ENCODE measurements at places on chromosomes 6 and 20.

GRCh38 chr20:24210356-24210755 lies 221.8 kb upstream of the GGTLC1 start:
- DNase-seq = no peak

GRCh38 chr6:13065581-13065980 lies 262.8 kb downstream of the TBC1D7 start:
- no peak for DNase-seq

DNA sequence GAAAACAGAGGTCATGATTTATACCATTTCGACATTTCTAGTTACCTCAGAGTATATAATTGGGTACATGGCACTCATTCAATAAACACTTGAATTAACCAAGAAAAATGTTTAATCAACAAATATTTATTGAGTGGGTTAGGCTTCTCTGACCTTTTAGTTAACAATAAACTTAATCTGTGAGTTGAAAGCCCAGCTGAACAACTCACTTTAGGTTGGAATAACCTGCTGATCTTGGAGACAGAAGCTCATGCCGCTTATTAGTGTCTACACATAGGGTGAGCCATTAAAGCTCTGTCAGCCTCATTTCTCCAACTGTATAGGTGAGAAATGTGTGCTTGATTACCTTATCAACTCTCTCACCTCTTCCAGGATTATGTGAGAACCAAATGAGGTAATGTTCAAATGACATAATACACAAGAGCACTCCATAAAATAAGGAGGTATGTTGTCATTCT lies 98.2 kb upstream of the DTNBP1 start:
- DNase-seq = no peak

GRCh38 chr6:132020138-132020581 lies 69.0 kb upstream of the CCN2 start:
- no peak for DNase-seq

GRCh38 chr6:134878136-134878535 lies 71.8 kb downstream of the ALDH8A1 start:
- no peak for DNase-seq

DNA sequence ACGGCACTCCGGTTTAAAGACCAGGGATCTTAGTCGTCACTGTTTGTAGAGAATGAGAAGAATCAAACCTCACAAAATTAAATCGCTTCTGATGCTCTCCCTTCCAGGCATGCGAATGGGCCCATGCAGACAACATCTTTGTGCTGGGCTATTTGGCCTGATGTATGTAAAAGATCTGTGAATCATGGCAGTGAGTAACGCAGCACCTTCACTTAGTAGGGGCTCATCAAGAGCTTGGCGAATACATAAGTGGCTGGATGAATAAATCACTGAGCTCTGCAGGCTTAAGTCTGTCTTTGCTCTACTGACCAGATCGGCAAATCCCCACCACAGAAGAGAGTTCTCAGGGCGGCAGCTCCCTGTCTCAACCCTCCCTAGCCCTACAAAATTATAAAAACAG lies 44.8 kb upstream of the AFDN start:
- DNase-seq = no peak

GRCh38 chr6:168265394-168265793 lies 54.2 kb downstream of the DACT2 start:
- no peak for DNase-seq

GRCh38 chr6:89443658-89444057 lies 10.7 kb downstream of the ANKRD6 start:
- DNase-seq = no peak

- no peak for DNase-seq
Observed at GRCh38 chr6:144177726-144178125, 27.4 kb downstream of the STX11 start.

DNA sequence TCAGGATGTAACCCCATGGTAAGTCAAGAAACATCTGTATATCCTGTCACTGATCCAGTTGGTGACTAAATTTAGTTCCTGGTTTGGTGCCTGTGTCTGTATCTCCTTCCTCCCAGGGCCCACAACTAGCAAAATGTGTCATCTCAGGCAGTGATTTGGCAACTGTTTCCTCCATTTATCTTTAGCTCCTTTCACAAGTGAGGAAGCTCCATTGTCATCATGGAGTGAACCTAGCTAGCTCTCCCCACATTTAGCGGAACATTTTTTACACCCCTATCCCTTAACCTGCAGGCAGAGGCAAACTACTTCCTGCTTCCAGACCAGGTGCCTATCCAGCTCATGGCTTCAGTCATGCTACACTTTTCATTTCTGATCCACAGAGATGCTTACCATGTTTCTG lies 99.5 kb downstream of the IPCEF1 start:
- no peak for DNase-seq

GRCh38 chr20:6355754-6356451 lies 233.1 kb upstream of the FERMT1 start:
- no peak for DNase-seq

DNA sequence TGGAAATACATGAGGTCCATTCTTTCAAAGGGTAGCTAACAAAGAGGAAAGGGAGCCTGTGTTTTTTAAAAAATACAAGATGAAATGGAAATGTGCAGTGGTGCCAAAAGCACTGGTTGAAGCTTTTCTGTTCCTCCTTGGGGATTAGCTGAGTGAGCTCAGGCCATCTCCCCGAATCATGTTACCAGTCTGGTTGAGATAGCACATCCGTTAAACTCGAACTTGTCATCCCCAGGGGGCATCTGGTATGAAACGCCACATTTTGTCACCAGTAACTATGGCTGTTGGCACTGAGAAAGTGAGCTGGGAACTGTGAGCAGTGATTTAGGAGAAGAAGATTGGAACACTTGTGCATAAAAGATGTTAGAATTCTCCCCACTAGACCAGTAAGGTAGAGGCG lies 196.2 kb downstream of the SAMD5 start:
- DNase-seq = no peak

- no peak for DNase-seq
Observed at GRCh38 chr6:154596701-154597100, 86.2 kb upstream of the CNKSR3 start.

DNA sequence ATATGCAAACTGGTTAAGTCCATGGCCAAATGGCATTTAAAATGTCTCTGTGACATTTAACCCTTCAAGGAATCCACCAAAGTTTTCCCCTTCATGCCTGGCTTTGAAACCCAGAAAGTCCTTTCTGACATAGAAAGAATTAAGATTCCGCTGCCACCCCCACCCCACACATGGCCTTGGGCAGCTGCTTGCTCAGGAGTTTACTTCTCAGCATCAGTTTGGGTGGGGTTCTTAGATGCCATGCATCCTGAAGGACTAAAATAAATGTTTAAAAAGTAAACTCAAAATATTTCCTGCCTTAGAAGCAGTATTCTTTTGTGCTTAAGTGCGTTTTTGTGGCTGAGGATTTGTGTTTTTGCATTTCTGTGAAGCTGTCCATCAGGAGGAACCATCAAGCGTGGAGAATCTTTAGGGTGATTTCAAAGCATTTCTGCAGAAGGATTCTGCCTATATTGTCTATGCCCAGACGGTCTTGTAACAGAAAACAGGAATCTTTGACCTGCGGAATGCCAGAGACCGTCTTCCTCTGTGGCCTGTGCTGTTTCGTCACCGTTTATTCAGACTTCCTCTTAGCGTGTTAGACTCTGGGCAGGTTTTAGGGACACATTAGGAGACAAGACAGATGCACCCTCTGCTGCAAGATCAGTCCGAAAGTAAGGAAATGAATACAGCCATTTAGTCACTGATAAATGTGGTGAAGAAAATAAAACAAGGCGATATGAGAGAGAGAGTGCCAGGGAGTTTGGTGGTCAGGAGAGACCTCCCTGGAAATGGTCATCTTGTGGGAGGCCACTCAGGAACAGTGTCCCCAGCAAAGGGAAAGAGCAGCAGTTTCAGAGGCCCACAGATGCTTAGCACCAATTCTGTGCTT lies 6.2 kb downstream of the DUSP22 start:
- peak; percentile 17 for DNase-seq

DNA sequence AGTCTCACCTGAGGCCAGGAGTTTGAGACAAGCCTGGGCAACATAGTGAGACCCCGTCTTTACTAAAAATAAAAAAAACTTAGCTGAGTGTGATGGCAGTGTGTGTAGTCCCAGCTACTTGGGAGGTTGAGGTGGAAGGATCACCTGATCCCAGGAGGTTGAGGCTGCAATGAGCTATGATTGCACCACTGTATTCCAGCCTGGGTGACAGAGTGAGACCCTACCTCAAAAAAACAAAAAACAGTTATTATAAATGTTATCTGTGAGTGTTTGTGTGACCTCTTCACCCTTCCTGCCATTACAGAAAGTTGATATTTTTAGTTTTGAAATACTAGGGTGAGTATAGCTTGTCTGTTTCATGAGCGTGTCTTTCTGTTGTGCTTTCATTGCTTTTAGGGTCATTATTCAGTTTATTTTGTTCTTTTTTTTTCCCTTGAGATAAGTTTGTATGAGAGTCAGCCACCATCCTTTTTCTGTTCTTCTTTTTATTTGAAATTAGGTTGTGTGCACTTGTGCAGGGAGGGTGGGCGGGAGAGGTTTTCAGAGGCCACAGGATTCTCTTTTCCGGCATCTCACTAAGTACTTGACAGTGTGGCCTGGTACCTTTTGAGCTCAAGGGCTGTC lies 26.2 kb downstream of the CDYL start:
- no peak for DNase-seq

GRCh38 chr6:14074476-14075094 lies 43.0 kb upstream of the CD83 start:
- DNase-seq = no peak

DNA sequence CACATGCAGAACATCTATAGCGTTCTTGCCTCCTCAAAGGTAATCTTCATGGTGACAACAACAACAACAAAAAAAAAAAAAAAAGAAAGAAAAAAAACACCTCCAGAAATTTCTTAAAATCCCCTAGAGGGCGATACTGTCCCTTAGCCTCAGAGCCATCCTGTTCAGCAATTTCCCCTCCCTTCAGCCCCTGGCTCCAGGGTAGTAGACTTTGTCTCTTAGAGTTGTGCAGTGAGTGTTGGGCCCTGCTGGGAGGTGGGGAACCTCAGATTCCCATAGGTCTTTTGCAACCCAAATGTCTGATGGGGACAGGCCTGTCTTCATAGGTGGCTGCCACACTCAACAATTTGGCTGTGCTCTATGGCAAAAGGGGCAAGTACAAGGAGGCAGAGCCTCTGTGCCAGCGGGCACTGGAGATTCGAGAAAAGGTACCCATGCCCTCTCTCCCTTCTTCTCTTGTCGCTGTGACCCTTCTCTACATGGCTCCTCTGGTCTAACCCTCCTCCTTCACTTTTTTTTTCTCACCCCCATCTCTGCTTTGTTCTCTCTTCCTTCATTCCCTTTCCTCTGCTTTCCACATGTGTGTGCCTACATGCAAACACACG lies 6.0 kb upstream of the PTK7 start:
- DNase-seq = peak; percentile 61

DNA sequence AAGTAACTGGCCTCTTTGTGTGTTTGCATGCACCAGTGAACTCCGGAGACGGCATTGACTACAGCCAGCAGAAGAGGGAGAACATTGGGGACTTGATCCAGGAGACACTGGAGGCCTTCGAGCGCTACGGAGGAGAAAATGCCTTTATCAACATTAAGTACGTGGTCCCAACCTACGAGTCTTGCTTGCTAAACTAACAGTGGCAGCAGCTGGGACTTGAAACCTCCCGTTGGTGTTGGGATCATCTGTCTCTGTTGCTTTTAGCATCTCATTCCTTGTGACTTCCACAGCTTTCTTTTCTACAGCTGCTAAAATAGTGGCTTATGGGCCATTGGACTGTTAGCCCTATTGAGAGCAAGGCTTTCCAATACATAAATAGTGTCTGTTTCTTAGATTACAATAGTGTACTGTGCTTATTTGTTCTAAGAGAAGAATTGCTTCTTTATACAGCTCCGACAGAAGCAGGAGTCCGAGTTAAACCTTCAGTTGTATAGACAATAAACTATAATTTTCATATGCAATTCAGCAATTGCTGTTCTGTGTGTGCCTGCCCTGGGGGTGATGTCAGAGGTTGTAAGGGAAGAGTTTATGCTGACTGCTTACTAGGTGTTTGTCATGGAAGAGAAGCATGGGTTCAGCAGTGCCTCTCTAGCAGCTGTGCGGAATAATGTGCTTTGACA lies 99.6 kb upstream of the QKI start:
- no peak for DNase-seq

DNA sequence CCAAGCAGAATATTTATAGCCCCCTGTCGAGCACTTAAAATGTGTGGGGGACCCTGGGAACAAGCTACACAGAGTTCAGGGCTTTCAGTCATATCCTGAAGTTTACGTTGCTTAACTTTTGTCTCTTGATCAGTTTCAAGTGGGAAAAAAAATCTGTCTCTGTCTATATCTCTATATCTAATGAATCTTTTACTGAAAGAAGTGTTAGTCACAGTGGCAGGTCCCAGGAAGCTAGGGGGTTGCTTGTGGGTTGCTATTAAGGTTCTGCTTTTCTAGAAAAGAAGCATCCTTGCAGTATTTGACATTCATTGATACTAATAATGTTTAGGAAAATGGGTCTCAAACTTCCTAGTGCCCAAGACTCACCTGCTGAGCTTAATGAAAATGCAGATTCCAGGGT lies 76.7 kb upstream of the CLDN20 start:
- no peak for DNase-seq

DNA sequence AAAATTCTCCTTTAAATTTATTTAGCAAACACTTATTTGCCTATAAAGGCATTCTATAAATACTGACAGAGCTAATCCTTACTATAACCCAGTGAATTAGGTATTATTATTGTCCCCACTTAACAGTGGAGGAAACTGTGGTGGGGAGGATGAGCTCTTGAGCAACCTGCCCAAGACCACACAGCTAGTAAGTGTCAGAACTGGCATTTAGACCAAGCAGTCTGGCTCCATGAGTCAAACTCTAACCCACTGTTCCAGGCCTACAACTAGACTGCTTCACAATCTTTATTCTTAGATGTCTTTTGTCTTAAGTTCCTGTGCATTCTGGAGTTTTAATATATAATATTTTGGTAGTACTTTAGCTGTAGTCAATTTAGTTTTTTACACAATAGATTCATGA lies 530.8 kb downstream of the BCKDHB start:
- no peak for DNase-seq

DNA sequence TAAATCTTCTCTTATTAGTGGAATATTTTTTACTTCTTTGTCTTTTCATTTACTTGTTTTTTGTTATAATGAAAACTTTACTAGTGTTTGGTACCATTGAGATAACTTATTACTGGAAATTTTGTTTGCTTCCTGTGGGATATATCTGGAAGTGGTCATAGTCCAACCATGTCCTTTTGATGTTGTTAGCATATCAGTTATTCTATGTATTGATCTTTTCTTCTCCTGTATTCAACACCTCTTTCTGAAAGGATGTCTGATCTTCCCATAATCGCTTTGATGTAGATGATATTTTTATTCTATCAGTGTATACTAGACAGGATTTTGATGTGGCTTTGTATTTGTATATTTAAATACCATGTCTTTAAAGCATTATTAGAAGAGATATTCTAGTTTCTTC lies 17.0 kb downstream of the ZNF451 start:
- DNase-seq = no peak

DNA sequence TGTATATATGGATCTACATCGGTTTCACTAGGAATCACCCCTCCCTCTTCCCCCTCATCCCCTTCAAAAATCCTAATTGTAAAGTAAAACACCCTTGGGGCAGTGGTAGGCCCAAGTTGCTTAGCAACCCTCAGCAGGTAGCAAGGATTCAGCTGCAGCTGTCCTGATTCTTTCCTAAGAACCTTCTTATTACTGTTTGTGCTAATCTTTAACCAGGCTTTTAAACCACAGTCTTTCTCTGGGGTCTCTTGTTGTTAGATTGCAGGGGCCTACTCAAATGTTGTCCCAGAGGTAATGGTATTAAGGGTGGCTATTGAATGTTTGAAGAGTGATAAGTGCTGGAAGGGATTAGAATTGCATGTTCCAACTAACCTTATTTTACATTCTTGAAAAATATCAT lies 46.4 kb downstream of the PRL start:
- DNase-seq = no peak

- no peak for DNase-seq
Observed at GRCh38 chr6:167660944-167661551, 165.7 kb upstream of the AFDN start.

Data from hematopoietic multipotent progenitor cell treated with erythropoietin and hydrocortisone succinate and interleukin-3 and kit ligand, for 8 days (in vitro differentiated cells).